Activated T-cell treated with anti-CD3 and anti-CD28 coated beads, Interleukin-2, amount 50 U/mL, for 4 hours (primary cell): ENCODE measurements at places on chromosomes 1 and 21. TPM values are rescaled to one million over a fixed set of nuclear protein-coding genes. Genes with fewer than 3 reads are reported as not detected.

CNKSR1 gene
- 4.3 TPM for total RNA-seq

LEMD1 gene
- total RNA-seq, result 0.74 TPM

CYP4A22 gene
- total RNA-seq, result not detected

TRABD2B gene
- not detected for total RNA-seq

TCHH gene
- 0.05 TPM for total RNA-seq

SPRR2A gene
- not detected for total RNA-seq

MATN1 gene
- 2.0 TPM for total RNA-seq

NHLH1 gene
- 0.45 TPM for total RNA-seq

SPRR4 gene
- total RNA-seq, result not detected

ETV3L gene
- not detected for total RNA-seq

LORICRIN gene
- not detected for total RNA-seq

NBPF6 gene
- not detected for total RNA-seq

GRCh38 chr1:58829866-58830265 is 46.0 kb upstream of the JUN start:
- no peak for DNase-seq

- no peak for DNase-seq
Observed at GRCh38 chr21:35506352-35506751, 457.2 kb upstream of the RUNX1 start.

GRCh38 chr1:65044411-65044810 is 78.1 kb upstream of the JAK1 start:
- no peak for DNase-seq

DNA sequence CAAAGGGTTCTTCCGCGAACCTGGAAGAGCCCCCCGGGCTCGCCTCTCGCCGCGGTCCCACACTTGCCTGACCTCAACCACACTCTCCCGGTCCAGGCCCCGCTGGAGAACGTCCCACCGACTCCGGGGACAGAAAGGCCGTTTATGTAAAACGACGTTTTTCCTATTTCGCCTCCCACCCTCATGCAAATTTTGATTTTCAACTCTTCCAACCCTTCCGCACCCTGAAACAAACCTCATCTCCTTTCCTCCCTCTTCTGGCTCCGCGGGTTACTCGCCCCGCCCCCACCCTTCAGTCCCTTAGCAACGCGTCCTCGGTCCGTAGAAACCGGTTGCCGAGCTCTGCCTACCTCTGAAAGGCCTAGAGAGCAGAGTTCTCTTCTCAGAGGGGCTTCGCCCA is at the start of gene C1orf141:
Gene C1orf141 (minus strand): TSS at position 276 of the 400 bp plus-strand sequence. CDS start 7,730 bp downstream, outside the sequence.
- DNase-seq, result no peak

- peak; percentile 80 for DNase-seq
Observed at GRCh38 chr1:26145041-26145959, 13.6 kb upstream of the FAM110D start.

DNA sequence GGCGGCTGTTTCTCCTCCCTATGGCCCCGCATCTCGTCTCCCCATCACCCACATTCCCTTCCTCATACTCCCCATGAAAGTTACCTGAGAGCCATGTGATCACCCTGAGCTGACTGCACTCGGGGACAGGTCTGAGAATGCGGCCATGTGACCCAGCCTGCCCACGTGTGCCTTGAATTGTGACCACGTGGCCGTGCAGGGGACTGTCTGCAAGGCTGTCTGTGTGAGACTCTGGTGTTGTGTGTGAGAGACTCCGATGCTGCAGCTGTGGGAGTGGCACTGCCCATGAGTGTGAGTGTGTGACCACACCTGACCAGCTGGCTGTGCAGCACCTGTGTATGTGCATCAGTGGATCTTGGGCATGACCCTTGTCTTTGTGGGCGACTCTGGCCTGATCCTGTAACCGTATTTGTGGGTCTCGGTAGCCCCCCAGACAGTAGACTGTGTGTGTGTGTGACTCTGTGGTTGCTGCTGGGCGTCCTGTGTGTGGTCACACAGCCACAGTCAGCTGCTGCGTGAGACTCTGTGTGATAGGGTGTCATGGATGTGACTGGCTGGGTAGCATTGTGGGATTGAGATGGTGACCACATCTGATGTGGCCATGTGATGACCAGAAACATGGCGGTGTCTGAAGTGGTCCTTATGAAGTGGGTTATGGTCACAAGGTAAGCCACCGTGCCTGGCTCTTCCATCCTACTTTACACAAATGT is 56.8 kb upstream of the KDM4A start:
- DNase-seq, result no peak

GRCh38 chr1:88888750-88889149 is 2.6 kb downstream of the GTF2B start:
- DNase-seq, result no peak

DNA sequence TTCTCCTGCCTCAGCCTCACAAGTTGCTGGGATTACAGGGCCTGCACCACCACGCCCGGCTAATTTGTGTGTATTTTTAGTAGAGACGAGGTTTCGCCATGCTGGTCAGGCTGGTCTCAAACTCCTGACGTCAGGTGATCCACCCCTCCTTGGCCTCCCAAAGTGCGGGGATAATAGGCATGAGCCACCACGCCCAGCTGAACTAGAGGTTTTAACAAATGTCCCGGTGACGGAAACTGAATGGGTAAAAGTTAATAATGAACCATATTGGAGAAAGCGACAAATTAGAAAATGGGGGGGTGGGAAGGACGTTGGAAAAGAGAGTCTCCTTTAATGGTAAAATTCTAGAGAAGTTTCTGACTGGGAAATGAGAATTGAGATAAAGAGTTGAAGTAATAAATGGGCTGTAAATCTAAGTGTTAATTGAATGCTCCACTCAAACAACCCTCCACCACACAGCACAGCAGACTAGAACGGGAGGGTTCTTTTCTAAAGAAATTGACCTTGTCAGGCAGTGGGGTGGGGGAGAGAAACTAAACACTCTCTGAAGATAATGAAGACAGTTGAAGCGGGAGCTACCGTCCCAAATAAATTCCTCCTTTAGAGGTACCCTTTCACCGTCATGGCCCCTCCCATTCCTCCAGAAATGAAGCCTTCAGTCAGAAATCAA is 46.9 kb upstream of the PUM1 start:
- no peak for DNase-seq

DNA sequence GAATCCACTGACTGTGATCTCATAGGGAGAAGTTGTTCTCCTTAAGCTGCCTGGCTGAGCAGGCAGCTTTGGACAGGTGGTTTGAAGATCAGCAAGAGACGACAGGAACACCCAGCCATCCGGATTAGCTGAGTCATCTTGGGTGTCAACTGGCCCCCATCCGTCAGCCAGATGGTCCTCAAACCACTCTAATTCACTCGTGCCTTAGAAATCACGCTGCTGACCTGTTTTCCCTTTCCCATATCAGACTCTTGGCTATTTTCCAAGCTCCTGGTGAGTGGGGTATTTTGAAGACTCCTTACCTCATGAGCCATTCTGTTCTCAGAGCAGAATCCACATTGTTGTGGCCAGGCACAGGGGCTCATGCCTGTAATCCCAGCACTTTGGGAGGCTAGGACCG is 149.1 kb upstream of the L1TD1 start:
- DNase-seq, result no peak

DNA sequence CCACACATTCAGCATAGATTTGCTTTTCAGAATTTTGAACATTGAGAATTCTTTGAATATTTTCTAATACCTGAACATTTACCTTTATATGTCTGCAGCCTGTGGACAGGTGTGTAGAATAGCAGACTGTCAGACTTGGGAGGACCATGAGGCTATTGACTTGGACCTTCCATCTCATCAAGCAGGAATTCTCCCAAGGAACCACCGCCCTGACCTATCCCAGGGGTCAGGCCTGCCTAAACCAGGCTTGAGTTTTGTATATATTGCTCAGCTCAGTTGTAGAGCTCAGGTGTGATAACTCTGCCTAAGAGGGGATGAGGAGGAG is 53.2 kb downstream of the RUNX1 start:
- DNase-seq, result no peak

DNA sequence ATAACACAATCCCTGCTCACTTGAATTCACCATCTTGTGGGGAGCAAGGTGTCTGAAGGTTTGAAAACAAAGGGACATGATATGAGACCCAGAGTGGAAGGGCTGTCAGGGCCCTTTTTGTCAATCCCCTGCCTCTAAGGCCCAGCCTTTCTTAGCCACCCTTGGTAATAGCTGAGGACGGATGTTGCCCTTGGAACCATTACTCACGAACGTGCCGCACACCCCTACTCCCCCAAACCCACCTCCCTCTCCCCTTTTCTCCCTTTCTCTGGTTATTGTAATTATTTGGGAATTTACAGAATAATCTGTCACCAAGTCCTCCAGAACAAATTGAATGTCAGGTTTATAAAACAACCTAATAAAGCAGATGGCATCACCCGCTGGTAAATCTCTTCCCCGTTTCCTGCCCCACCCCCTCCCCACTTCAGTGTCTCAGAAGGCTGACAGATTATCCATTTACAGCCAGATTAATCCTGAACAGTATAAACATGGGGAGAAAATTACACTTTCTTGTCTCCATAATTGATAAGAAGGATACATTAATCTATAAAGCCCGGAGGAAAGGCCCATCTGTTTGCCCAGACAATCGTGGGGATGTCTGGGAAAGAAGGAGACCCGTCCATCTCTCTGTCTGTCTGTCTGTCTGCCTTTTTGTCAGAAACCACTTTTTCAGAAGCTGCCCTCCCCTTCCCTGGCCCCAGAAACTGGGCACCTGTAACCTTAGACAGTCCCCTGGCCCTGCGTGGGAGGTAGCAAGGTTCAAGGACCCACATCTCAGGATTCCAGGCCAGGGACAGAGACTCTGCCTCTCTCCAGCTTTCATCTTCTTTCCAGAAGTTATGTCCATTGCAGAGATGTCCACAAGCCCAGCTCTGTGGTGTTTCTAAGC is 60.6 kb upstream of the CD34 start:
- no peak for DNase-seq

DNA sequence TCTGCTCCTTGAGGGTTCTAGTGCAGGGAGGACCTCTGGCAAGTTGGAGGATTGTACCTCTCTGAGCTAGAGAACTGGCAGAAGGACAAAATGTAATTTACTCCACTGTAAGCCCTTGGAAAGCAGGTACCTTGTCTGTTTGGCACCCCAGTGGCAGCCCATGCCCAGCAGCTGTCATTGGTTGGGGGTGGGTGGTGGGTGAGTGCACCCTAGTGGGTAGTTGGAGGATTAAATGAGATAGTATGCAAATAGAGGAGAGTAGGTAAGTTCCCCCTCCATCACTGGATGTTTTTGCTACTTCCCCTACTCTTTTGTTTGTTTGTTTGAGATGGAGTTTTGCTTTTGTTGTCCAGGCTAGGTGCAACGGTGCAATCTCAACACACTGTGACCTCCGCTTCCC is 69.8 kb downstream of the RYR2 start:
- no peak for DNase-seq

DNA sequence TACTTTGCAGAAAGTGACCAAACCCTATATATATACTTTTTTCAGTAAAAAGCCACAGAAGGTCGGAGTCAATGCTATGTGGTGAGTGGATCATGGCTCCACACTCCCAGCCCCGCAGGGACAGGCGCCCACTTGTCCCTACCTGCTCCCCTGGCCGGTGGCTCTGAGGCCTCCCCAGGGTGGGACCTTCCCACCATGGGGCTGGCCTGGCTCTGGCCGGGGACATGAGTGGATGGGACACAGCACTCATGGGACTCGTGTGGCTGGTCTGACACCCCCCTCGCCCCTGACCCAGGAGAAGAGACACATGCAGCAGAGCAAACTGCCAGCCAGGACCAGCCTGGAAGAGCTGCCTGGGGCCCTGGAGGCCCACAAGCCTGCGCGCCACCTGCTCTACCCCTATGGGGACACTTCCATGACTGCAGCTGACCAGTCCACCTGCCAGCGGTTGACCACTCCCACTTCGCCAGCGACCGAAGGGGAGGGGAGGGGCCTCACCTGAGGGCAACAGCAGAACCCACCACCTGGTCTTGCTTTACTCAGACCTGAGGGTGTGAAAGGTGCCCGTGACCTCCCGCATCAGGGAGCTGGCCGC is 2.2 kb downstream of the SPATC1L start:
- DNase-seq, result no peak

- DNase-seq, result no peak
Observed at GRCh38 chr1:55826381-55827080, 611.4 kb upstream of the USP24 start.

DNA sequence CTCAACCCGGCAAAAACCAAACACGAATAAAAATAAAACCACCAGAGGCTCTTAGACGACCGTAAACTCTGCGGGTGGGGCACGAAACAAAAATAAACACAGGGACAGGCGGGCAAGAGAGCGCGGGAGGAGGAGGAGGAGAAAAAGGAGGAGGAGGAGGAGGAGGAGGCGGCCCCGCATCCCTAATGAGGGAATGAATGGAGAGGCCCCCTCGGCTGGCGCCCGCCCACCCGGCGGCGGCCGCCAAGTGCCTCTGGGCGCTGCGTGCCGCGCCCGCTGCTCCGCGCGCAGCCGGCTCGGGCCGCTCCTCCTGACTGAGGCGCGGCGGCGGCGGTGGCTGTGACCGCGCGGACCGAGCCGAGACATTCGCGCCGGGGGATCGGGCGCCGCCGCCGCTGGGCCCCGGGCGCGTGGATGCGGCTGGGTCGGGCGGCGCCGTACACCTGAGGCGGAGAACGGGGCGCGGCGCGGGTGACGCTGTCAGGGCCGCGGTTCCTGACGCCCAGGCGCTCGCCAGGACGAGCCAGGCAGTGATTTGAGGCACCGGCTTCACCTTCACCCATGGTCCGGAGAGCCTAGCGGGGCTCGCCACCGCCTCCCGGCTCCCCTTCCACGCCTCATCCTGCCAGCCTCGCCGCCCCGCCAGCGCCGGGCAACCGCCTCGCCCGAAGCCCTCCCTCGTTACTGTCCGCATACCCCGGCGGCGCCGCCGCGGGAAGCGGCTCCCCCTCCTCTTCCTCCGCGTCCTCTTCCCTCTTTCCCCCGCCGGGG is at the start of gene MARK1:
Gene MARK1 (plus strand): TSS at position 229 of the 771 bp plus-strand sequence. CDS start 687 bp downstream, outside the sequence.
- DNase-seq, result no peak

- DNase-seq, result no peak
Observed at GRCh38 chr1:45617618-45618017, 6.2 kb downstream of the CCDC17 start.

- no peak for DNase-seq
Observed at GRCh38 chr1:1483714-1484113, 12.1 kb downstream of the ATAD3B start.

DNA sequence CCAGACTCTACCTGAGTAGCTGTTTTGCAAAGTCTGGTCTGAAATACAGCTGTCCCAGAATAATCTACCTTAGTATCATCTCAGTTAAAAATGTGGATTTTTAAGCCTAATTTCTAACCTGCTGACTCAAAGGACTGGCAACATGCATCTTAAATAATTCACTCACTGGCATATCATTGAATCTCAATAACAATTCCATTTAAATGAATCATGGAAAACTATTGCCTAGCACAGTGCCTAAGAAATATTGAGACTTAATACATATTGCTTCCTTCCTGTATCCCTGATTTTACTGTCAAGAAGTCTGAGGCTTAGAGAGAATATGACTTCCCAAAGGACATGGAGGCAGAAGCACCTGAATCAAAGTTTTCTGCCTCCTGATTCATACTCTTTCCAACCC is 3.1 kb downstream of the CCDC190 start:
- DNase-seq, result no peak

- DNase-seq, result no peak
Observed at GRCh38 chr1:14437417-14437918, 161.0 kb upstream of the KAZN start.

- DNase-seq, result peak; percentile 13
Observed at GRCh38 chr1:93814059-93814794, 64.8 kb downstream of the DNTTIP2 start.
